ENCODE measurements at places on chromosomes 6 and 20.

DNA sequence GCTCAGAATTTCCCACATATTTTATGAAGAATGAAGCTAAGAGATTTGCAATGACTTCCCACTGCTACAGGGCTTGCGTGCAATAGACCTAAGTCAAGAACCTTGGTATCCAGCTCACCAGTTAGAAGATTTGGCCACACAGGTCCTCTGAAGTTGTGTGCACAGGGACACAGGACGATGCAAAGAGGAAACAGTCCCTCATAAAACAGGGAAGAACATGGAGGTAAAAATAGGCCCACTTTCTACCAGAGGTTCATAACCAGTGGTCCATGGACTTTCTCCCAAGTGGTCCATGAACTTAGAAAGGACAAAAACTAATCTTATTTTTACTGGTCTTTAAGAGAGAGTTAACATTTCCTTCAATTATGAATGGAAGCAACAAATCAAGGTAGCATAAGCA lies 1.3 kb downstream of the ZKSCAN4 start:
- no peak for DNase-seq

DNA sequence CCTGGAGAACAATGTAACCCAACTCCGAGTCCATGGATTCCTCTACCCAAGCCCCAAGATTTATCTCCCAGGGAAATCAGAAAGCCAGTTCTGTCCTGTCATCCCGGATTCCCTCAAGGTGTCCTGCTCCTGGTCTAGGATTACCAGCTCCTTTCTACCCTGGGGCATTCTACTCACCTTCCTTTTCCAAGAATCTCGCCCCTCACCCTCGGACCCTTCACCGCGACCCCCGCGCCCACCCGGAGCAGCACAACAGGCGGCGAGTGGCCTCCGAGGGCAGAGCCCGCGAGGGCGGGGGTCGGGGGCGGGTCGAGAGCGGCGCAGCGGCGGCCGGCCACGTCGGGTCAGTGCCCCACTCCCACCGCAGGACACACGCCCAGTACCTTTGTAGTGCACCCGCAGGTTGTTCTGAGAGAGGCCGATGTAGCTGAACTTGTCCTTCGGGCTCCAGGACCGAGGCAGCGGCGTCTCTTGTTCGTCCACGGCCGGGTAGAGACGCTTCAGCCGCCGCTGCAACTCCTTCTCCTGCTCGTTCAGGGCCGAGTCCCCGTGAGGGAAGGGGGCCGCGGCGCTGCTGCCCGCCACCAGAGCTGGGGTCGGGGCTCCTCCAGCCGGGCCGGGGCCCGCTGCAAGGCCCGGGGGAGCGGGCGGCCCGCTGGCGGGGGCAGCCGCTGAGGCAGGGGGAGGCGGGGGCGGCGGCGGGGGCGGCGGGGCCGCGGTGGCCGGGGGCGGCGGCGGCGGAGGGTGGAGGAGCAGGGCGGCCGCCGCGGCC lies 897 bp downstream of the RANBP9 start:
- peak; percentile 67 for DNase-seq

DNA sequence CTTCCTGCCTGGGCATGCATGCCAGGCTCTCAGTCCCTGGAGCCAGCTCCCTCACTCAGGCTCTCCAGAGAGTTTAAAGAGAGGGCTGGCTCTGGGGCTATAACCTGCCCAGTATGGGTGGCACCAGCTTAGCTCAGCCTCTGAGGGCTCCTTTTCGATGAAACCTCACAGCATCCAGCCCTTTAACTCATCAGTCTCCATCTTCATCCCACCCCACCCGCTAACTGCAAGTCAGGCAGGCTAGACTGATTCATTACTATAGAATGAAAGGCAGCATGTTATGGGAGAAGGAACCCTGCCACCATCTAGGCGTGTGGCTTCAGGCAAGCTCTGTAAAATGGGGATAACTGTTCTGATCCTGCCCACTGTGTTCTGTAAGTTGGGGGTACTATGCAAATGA lies 53.5 kb downstream of the RAB44 start:
- no peak for DNase-seq

DNA sequence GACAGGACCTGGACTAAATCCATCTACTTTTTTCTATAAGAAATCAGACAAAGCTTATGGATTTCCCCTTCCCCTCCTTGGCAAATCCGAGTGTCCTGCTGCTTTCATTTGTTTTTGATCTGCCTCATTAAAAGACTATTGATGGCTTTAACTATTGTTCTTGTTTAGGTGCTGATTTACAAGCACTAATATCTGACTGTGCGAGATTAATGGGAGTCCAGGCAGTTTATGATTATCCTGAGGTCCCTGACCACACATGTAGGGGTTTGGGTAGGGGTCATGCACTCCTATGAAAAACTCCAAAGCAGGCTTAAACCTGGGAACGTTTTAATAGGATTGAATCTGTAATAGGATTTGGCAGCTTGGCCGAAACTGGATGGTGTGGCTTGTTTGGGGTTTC lies 317.5 kb upstream of the POU3F2 start:
- DNase-seq = peak; percentile 70

All from neural progenitor cell (in vitro differentiated cells).